Breast epithelium (tissue), 4 donors: ENCODE measurements at places on chromosomes 3 and 15. TPM values are rescaled to one million over a fixed set of nuclear protein-coding genes. Genes with fewer than 3 reads are reported as not detected.

Gene RAD51
- total RNA-seq = not detected

Gene TIPIN
- 6.6 TPM for total RNA-seq

Gene SNX4
- 50.1 TPM for total RNA-seq

Gene TRH
- not detected for total RNA-seq

GRCh38 chr3:171155122-171155700, 128.7 kb upstream of the SLC2A2 start:
- no peaks in the 10 kb centered on the region for H3K27me3 ChIP-seq
- H3K4me3 ChIP-seq = no peak overlapping the region
- H3K4me1 ChIP-seq = no peaks in the 10 kb centered on the region

GRCh38 chr3:160130950-160131349, 94.3 kb upstream of the C3orf80 start:
- H3K36me3 ChIP-seq = no peaks in the 10 kb centered on the region
- H3K27ac ChIP-seq = no peak overlapping the region
- no peaks in the 10 kb centered on the region for H3K4me1 ChIP-seq
- no peak for DNase-seq

GRCh38 chr15:64460724-64461720, 644 bp downstream of the ZNF609 start:
- peak overlapping the region; percentile 91 for H3K27ac ChIP-seq
- peaks cover 3% of the 10 kb centered on the region for H3K4me1 ChIP-seq
- H3K27me3 ChIP-seq = no peaks in the 10 kb centered on the region
- peak overlapping the region; percentile 85 for H3K4me3 ChIP-seq

- H3K27me3 ChIP-seq = no peaks in the 10 kb centered on the region
- H3K4me3 ChIP-seq = no peak overlapping the region
- no peak overlapping the region for H3K27ac ChIP-seq
- DNase-seq = no peak
- H3K4me1 ChIP-seq = no peaks in the 10 kb centered on the region
- H3K36me3 ChIP-seq = no peaks in the 10 kb centered on the region
Observed at GRCh38 chr3:173513123-173513522, 115.6 kb downstream of the NLGN1 start.
